NCI-H1417 treated with DMSO at 0.1 percent for 48 hours (cell line): ENCODE measurements at places on chromosomes 3 and 15.
A peak's percentile ranks its signal among the peaks of the same experiment; 100 is the strongest.

DNA sequence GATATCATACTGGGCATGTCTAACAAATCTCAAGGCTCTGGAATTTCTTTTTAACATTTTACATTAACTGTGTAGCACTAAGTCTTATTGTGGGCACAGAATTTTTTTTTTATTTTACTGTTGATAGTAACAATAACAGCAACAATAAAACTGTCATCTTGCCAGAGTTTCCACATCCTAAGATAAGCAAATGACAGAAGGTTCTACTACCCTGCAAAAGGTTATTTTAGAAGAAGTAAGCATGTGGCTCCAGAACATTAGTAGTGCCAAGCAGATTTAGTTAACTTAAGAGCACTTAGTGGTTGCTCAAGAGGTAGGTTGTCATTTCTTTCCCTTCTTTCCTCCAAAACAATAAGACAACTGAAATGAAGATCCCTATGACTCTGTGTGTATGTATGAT is 743.0 kb upstream of the CBLB start:
- DNase-seq = no peak

GRCh38 chr3:112346491-112347122 is 13.7 kb downstream of the CD200 start:
- DNase-seq = no peak

GRCh38 chr3:23884481-23884880 is 32.3 kb downstream of the NKIRAS1 start:
- no peak for DNase-seq

- no peak for DNase-seq
Observed at GRCh38 chr3:64098670-64099069, 75.4 kb upstream of the PSMD6 start.

DNA sequence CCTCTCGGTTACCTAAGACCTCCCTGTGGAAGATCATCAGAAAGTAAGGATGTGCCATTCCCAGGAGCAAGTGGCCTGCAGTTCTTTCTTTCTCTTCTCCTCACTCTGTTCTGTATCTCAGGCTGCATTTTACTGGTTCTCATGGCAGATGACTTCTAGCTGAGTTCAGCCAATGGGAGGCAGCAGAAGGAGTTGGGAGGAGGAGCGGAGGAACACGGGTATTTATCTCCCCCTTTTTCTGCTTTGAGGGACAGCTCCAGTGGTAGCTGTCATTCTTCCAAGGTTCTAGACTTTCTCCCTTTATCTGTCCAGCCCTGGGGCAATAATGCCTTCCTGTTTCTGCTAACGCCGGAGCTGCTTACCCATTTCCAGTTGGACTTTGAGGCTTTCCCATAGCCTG is 339.9 kb downstream of the NR2F2 start:
- no peak for DNase-seq

DNA sequence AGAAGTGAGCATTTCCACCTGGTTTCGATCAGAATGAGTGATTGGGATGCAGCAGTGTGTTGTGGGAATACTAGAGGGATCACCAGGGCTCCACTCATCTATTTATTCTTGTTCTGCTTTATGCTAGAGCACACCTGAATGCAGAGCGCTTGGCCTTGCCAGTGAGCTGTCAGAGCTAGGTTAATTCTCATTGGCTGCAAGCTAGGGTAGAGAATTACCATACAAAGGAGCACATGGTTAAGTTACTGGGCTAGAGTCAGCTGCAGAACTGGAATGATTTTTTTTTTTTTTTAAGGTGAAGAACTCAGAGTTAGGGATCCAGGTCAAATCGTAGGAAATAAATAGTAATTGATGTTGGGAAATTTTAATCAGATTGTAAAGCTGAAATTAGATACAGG is 8.8 kb downstream of the EIF2AK4 start:
- DNase-seq = no peak

DNA sequence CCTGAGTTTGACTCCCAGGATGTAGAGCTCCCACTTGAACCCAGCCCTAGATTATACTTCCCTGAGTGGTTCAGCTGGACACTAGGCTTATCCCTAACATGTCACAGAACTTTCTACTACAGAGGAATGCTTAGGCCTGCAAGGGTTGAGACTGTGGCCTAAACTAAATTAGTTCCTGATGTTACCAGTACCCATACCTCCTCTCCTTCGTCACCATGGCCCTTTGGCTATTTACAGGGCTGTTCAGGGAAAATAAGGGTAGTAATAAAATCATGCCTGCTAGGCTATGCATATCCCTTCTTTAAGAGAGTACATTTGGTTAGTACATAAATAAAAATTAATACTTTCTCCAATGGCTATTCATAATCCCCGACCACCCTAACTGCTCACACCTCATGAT is 356.4 kb upstream of the RASGRP1 start:
- DNase-seq = no peak

DNA sequence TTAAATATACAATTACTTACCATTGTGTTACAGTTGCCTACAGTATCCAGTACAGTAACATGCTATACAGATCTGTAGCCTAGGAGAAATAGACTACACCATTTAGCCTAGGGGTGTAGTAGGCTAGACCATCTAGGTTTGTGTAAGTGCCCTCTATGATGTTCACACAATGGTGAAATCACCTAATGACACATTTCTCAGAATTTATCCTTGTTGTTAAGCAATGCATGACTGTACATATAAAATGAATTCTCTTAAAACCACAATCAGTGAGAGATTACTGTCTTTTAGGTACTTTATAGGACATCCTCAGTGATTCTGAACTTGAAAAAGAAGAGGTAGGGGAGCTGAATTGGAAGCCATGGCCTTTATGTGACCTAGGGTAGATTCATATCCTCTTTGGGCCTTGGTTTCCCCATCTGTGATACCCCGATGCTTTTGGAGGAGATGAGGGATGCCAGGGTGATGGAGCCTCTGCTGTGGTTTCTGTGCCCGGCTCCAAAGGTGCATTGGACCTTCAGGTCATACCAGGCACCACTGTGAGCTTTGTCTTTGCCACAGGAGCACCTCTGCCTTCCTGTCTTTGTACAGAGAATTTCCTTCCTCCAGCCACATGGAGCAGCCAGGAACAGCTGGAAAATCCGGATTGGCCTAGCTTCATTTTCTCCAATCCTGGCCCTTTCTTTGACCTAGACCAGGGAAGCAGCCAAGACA is 51.9 kb upstream of the FLNB start:
- DNase-seq = no peak

DNA sequence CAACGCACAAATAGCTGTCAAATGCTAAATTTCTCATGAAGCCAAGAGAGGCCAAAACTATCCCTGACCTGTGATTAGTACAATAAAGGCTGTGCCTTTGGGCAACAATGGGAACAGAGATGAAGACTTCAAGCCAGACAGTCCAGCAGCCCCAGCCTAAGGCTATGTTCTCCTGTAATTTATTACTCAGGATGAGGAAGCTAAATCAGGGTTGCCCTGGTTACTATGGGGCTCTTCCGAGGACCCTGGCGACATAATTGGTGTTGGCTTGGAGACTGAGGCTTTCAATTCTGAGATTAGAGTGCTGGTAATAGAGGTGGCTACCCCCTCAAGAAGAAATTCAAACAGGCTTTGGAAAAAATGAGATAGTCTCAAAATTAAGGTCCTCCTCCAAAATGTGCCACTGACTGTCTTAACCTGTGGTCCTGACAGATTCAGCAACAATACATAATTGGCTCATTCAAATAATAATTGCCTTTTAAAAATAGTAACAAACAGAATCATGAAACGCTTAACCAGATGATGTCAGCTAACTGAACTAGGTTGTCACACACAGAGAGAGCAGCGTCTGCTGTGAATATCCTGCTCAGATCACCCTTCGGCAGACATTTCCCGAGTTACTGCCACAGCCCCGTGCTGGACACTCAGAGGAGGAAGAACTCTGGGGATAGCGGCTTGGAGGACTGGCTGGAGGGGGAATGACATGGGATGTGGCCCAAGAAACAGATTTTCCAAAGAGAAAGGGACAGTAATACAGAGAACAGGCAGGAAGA is 43.0 kb downstream of the NSMCE3 start:
- DNase-seq = peak; percentile 91

- no peak for DNase-seq
Observed at GRCh38 chr3:4615750-4616149, 122.6 kb downstream of the ITPR1 start.

DNA sequence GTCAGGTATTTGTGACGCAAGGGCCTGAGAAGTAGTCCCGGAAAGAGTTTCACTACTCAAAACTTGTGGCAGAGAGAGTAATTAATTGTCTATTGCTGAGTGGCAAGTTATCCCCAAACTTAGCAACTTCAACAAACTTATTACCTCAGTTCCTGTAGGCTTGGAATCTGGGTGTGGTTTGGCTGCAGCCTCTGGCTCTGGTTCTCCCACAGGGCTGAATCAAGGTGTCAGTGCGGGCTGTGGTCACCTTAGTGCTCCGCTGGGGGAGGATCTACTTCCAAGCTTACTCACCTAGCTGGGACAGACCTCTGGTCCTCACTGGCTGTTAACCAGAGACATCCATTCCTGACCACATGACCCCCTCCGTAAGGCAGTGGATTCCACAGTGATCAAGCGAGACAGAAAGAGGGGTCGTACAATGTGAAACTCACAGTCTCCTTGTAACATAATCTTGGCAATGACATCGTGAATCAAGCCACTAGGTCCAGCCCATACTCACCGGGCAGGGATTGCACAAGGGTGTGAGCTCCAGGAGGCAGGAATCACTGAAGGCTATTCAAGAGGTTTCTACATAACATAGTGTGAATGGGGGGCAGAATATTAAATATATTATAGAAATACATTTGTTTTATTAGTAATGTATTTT is 138.3 kb downstream of the RYR3 start:
- no peak for DNase-seq

GRCh38 chr3:12192173-12192572 is 33.5 kb upstream of the TIMP4 start:
- no peak for DNase-seq

- no peak for DNase-seq
Observed at GRCh38 chr15:69697916-69698315, 245.3 kb downstream of the RPLP1 start.
